ENCODE measurements at places on chromosomes 6 and 20. TPM values are rescaled to one million over a fixed set of nuclear protein-coding genes. Genes with fewer than 3 reads are reported as not detected.

GRCh38 chr6:4545893-4546292 is 230.3 kb upstream of the CDYL start:
- DNase-seq, result no peak

GRCh38 chr6:52662031-52662430 is 8.9 kb upstream of the TMEM14A start:
- no peak for DNase-seq

DNA sequence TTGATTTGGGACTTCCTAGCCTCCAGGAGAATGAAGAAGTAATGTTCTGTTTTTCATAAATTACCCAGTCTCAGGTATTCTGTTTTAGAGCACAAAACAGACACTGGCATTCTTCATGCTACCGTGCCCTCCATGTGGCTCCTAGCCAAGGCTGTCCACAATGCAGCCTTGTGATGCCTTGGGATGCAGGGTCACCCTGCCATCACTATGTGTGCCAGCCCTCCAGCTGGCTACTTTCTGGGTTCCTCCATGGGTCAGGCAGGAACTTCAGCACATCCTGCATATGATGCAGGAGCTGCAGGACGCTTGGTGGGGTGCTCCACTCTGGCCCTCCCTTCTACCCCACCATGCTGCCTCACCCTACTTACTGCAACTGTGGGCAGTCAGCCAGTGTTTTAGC is 38.0 kb upstream of the FAM50B start:
- no peak for DNase-seq

ELOVL2 gene
- polyA plus RNA-seq, result 0.12 TPM

GRCh38 chr20:64101731-64102621 is 5.4 kb downstream of the NPBWR2 start:
- no peak for DNase-seq

BPIFB2 gene
- not detected for polyA plus RNA-seq

DNA sequence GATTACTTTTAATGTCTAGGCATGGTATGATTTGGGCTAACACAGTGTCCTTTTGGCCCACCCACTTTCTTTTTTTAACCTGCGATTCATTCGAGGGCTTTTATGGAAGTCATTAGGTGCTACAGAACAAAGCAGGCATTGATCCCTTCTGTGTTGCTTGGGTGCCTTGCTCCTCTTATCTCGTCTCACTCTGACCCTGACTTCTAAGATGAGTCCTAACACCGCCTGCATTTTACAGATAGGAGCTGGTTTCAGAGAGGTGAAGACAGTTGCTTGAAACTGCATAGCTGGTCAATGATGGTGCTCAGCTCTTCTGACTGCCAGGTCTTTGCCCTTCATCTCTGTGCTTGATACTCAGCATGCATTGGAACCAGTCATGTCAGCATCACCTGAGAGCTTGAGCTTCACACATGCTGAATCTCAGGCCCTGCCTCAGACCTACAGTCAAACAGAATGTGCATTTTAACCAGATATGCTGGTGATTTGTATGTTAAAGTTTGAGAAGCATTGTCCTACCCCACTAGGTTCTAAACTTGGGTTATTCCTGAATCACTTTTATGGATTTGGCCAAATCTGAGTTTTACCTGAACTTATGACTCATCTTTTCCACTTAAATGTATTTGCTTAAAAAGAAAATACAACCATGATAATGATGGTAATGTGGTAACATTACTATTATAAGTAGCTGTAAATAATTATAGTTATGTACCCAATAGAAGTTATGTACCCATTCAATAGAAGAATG is 142.3 kb downstream of the PLCB4 start:
- no peak for DNase-seq

GRCh38 chr6:87375315-87375714 is 30.7 kb downstream of the C6orf163 start:
- no peak for DNase-seq

PAX1 gene
- not detected for polyA plus RNA-seq

GNAS-AS1 gene
- 1.3 TPM for polyA plus RNA-seq

KIZ gene
- 28.4 TPM for polyA plus RNA-seq

All from cardiac muscle cell (in vitro differentiated cells and primary cell).